ENCODE measurements at places on chromosomes 2 and 18.
A peak's percentile ranks its signal among the peaks of the same experiment; 100 is the strongest.

DNA sequence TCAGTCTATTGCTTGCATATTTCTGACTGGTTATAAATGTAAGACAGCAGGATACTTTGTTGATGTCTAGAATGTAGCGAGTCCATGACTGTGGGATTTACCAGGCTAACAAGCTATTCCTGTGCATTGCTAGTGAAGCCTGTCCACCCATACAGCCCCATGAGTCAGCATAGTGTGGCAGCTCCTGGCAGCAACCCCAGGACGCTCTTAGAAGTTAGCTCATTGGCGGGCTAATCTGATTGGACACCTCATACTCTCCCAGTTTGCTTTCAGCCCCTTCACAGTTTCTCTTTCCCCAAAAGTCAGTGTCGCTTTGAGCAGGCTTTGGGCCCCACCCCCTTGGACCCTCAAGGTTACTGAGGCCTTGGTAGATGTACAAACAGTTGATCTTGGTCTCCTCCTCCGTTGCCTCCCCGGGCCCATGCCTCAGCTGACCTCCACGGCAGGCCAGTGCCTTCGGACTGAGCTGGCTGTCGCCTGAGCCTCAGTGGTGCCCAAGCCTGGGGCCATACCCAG is 48.0 kb downstream of the COA5 start:
- DNase-seq = no peak

DNA sequence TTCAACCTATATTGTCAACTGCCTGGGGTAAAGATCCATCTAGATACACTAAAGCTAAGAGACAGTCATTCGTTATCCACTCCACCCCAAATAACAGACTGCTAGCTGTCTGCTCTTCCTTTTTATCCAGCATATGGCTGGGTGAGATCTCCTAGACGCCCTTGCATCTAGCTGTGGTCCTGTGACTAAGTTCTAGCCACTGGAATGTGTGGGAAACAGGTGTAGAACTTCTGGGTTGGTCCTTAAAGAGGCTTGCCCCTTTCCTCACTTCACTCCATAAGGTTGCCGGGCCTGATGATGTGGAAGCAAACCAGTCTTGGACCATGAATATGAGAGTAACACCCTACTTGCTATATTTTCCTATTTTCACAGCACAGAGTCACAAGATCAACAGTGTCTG is 3.2 kb downstream of the COA5 start:
- DNase-seq = no peak

- DNase-seq = peak; percentile 11
These were observed 3.9 kb upstream of the SOS1 start for GRCh38 chr2:39124746-39125057.

- no peak for DNase-seq
These were observed 50.9 kb downstream of the ACAA2 start for GRCh38 chr18:49762191-49763077.

DNA sequence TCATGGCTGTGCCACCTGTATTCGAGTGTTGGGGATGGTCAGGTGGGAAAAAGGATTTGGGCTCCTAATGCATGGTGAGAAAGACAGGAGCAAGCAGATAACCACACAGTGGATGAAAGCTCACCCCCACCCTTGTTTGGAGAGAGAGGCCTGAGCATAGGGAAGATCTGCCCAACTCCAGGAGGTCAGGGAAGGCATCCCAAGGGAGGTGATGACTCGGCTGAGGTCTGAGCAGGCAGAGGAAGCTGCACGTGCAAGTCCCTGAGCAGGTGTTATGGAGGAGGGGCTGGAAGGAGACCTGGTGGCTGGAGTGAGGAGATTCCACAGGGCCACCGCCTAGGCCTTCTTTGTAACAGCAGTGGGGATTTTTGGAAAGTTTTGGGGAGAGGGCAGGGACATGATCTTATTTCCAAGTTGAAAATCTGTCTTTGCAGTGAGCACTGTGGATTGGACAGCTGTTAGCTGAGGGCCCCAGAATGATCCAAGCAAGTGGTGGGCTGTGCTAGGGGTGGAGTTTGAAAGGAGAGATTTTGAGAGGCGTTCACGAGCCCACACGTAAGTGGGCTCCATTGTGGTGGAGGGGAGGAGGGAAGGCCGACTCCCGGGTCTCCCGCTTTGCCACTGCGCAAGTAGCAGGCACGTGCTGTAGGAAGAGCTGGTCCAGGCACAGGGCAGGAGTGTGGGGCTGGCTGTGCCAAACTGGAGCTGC is 228.5 kb downstream of the GLI2 start:
- DNase-seq = no peak

DNA sequence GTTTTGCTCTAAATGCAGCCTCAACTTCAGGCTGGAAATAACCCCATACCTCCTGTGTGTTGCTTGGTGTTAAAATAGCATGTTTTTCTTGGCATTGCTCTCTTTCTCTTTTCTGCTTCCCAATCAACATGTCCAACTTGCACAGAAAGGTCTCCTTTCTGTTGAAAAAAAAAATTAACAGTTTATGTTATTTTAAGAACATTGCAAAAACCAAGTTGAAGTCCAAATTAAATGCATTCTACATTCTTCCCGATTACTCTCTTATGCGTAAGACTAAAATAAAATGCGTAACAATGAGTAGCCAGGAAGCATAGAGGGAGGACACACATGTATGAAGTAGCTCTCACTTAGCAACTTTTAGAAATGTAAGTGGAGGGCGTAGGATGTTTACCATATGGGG is 1406.1 kb upstream of the NXPH2 start:
- DNase-seq = no peak

DNA sequence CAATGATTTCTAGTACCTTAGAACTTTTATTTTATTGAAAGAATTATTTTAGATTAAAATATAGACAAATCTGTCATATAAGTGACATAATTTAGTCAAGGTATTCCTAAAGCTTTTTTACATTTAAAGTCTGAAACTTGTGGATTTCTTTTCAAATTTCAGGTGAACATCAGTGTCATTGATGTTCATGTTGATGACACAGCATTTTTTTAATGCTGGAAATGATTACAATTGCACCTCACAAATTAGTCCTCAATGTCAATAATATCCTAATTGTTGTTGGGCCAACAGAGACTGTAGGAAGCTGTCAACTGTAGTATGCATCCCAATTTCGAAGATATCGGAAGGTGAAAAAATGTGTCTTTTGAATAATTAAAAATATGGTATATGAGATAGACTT is 214.4 kb upstream of the ARL4C start:
- no peak for DNase-seq

GRCh38 chr2:237980087-237980486 is 13.3 kb downstream of the UBE2F start:
- DNase-seq = no peak

DNA sequence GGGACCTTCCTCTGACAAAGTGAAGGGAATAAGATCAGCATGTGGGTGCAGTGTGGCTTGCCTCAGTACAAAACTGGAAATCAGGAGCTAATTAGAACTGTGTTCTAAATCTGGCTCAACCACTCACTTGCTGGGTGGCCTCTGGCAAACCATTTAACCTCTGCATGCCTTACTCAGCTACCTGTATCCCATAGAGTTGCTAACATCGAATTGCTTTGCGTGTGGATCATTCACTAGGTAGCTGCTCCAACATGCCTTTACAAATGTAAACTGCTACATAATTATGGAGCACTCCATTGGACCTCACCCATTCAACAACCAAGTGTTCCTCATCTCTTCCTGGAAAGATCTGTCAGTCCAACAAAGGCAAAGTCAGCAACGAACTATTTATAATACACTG is 19.0 kb downstream of the PLEKHM3 start:
- DNase-seq = no peak

GRCh38 chr18:72866442-72866900 is 1.3 kb downstream of the NETO1 start:
- DNase-seq = no peak

DNA sequence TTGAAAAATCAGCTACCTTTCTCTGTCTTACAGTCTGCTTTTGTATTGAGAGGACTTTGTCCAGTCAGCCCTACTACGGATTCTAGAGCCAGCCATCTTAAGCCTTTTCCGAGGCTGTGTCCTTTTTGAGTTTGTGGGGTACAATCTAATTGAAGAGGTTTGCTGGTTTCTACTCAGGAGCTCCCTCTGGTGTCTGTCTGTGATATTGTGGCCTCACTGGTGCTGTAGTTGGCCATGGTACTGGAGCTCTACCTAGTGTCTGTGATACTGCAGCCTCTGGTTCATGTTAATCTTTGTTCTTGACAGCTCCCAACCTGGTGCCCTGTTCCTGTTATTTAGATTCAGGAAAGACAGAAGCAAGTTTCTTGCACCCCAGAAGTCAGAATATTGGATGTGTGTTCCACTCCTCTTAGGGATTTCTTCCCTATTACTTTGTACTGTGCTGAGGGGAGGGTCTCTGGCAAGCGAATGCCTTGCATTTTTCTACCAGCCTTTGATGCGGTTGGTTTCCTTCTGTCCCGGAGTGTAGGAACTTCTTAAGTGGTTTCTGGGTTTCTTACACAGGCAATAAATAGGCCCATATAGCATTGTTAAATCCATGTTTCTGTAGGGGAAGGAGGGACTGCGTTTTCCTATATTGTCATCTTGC is 78.5 kb downstream of the ACSL3 start:
- DNase-seq = peak; percentile 28

DNA sequence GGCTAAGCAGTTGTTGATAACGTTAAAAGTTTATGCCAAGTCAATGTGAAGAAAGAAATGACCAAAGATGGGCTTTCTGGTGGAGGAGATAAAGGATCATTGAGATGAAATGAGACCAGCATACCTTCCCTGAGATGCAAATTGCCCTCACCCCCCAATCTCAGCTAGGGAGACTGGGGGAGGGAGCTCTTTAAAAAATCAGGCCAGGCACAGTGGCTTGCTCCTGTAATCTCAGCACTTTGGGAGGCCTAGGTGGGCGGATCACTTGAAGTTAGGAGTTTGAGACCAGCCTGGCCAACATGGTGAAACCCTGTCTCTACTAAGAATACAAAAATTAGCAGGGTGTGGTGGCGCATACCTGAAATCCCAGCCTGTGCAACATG is 30.9 kb upstream of the KCMF1 start:
- DNase-seq = no peak

DNA sequence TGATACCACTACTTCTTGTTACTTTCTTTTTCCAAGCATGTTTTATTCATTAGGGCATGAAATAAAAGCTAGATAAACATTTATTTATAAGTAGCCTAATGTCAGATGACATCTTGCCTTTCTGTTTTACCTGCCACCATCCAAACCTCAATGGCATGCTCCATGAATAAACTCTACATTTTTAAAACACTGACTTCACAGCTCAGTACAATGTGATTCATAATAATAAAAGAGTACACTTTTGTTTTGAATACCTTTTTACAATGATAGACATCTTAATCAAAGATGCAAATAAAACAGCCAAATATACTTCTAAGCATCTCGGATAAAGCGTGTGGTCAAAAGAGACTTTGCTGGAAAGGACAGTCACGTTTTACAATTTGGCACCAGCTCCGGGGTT is 88.2 kb downstream of the SPRED2 start:
- DNase-seq = no peak

DNA sequence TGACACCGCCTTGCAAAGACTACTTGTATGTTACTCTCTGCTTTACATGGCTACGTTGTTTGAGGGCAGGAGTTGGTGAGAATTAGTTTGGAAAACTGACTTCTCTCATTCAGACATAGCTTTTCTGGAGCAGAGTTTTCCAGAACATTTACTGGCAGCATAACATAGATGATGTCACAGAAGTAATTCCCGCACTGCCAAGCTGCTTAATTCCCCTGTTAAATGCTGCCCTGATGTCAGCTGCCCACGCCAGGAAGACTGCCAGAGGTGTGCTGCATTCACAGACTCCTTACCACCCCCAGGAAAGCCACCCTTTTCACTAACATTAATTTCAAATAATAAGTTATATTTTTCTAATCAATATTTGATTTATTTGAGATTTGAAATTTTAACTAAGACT is 24.7 kb upstream of the PTPN2 start:
- DNase-seq = no peak

DNA sequence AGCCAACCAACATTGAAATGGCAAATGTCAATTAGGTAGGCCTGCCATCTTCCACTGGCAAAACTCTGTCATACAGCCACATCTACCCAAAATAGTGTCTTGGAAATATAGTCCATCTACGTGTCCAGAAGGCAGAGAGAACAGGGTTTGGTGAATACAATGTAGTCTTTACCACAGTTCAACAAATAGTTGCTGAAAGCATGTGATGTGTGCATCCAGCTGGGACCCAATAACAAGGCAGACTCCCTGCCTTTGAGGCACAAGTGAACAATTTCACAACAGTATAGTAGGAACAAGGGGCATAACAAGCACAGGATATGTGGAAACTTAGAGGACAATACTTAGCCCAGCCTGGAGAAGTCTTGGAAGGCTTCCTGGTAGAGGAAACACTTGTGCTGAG is 72.6 kb downstream of the EVA1A start:
- DNase-seq = no peak

GRCh38 chr2:23524261-23524706 is 139.3 kb downstream of the KLHL29 start:
- DNase-seq = no peak

GRCh38 chr2:175003875-175004729 is 1.1 kb downstream of the CHN1 start:
- DNase-seq = no peak

DNA sequence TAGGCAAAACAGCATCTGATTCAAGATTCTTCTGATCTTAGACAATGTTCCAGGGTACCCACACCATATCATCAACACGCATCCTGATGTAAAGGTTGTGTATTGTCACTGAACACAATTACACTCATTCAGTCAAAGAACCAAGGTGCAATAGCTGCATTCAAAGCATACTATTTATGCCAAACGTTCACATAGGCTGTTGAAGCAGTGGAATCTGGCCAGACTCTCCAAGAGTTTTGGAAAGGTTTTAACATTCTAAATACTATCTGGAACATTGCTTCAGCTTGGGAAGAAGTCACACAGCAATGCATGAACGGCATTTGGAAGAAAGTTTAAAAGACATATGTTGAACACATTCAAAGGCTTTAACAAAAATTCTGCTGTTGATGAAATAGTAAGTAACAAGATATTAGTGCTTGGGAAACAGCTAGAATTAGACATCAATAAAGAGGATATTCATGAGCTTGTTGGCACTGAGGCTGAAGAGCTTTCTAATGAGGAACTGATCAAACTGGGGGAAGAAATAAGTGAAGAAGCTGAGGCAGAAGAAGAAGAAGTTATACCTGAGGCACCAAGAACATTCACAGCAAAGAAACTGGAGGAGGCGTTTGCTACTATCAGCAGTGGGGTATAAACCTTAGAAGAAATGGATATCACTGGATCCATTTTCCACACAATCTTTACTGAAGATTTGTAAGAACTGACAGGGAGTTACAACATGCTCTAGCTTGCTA is 47.6 kb upstream of the MSH6 start:
- no peak for DNase-seq
